ENCODE measurements at places on chromosomes 2 and 18.

DNA sequence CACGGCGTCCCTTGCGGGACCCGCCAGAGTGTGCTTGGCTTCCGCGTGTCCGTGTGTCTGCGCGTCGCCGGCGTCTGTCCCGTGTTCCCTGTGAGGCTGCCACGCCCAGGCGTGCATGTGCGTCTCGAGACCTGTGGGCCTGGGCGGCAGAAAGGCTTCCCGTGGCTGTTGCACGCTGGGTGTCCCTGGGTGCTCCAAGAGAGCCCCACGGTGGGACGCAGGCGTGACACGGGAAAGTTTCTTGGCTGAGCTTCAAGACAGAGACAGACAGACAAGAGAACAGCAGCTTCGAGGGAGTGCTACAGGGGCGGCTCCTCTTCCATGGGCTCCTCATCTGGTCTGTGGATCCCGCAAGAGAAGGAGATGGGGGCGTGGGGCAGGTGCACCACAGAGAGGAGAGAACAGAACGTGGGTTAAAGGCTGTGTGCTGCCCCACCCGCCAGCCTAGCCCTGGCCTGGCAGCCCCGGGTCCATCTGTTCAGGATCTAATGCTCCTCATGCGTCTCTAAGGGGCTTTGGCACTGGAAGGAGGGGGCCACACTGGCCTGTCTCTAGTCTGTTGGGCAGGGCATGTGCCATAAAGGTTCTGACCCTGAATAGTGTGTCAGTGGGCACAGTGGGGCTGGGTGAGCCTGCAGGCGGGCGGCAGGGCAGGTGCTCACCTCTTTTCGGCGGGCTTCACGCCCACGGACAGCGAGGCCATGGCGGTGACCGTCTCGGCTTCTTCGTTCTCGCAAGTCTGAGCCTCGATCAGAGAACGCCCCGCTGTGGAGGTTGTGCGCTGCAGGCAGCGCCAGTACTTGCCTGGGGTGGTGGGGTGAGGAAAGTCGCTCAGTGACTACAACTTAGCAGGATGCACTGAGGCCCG is 205.1 kb downstream of the TWIST2 start:
- H3K36me3 ChIP-seq: peaks cover 13% of the 10 kb centered on the region
- no peak overlapping the region for H3K27ac ChIP-seq
- no peaks in the 10 kb centered on the region for H3K4me1 ChIP-seq
- no peaks in the 10 kb centered on the region for H3K27me3 ChIP-seq
- no peak for DNase-seq

DNA sequence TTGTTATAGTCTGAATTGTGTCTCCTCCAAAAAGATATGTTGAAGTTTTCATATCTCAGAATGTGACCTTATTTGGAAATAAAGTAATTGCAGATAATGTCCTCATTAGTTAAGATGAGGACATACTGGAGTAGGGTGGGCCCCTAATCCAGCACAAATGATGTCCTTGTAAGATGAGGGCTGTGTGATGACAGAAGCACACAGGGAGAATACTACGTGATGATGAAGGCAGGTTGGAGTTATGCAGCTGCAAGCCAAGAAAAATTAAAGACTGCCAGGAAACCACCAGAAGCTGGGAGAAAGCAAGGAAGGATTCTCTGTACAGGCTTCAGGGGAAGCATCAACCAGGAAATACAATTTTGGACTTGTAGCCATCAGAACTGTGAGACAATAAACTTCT is 58.3 kb upstream of the PNPT1 start:
- H3K4me3 ChIP-seq: no peak overlapping the region
- H3K4me1 ChIP-seq: no peaks in the 10 kb centered on the region
- no peaks in the 10 kb centered on the region for H3K27me3 ChIP-seq
- no peaks in the 10 kb centered on the region for H3K36me3 ChIP-seq
- no peak overlapping the region for H3K27ac ChIP-seq

DNA sequence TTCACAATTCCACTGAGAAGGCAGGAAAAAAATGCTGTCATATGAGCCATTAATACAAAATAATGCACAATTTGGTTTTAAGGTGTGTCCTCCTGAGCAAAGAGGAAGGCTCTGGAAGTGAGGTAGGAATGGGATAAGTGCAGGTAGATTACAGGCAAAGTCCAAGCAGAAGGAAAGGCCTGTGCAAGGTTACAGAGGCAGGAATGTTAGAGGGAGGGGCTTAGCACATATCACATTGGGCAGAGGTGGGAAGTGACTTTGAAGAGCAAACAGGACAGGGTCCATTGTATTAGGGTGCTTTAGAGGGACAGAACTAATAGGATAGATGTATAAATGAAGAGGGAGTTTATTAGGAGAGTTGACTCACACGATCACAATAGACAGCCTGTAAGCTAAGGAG is 14.7 kb upstream of the CLIP4 start:
- no peaks in the 10 kb centered on the region for H3K36me3 ChIP-seq
- H3K4me3 ChIP-seq: no peak overlapping the region
- H3K4me1 ChIP-seq: peaks cover 4% of the 10 kb centered on the region
- DNase-seq: no peak
- no peak overlapping the region for H3K27ac ChIP-seq

DNA sequence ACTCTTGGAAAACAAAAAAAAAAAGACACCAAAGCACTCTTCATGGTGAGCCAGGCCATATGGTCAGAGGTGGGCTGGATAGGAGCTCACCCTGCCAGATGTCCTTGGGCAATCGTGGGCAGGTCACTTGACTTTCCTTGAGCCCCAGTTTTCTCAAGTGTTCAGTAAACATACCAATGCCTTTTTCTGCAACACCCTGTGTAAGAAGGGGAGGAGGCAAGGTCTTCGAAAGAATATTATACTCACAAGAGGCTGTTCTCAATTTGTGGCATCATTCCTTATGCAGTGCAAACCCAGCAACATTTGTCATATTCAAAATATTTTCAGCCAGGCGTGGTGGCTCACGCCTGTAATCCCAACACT is 22.9 kb upstream of the TMEM87B start:
- H3K4me1 ChIP-seq: peaks cover 4% of the 10 kb centered on the region
- no peak overlapping the region for H3K27ac ChIP-seq
- H3K27me3 ChIP-seq: no peaks in the 10 kb centered on the region

- DNase-seq: no peak
- no peaks in the 10 kb centered on the region for H3K4me1 ChIP-seq
- no peaks in the 10 kb centered on the region for H3K36me3 ChIP-seq
- H3K27ac ChIP-seq: no peak overlapping the region
- H3K27me3 ChIP-seq: no peaks in the 10 kb centered on the region
Observed at GRCh38 chr2:227177592-227178336, 13.3 kb downstream of the COL4A3 start.

GRCh38 chr2:234100686-234101085 is 50.2 kb downstream of the SPP2 start:
- DNase-seq: no peak
- peaks cover 4% of the 10 kb centered on the region for H3K27me3 ChIP-seq
- no peaks in the 10 kb centered on the region for H3K4me1 ChIP-seq
- no peaks in the 10 kb centered on the region for H3K36me3 ChIP-seq

GRCh38 chr2:10659898-10660568 is 29.7 kb downstream of the NOL10 start:
- no peak overlapping the region for H3K4me3 ChIP-seq
- no peaks in the 10 kb centered on the region for H3K4me1 ChIP-seq
- H3K27me3 ChIP-seq: no peaks in the 10 kb centered on the region
- peak; percentile 35 for DNase-seq
- peaks cover 81% of the 10 kb centered on the region for H3K36me3 ChIP-seq

DNA sequence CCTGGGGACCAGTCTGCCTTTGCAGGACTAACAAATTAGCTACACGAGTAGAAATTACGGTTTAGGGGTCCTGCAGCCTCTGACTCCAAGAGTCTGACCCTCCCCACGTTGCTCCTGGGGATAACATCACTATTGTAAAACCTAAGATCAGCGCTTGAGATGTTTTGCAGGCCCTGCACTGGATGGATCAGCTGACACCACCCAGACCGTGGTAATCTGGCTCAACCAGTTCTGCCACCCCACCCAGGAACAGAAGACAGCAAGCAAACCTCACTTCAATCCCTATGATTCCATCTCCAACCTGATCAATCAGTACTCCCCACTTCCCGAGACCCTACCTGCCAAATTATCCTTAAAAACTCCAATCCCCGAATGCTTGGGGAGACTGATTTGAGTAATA is 31.7 kb downstream of the NGEF start:
- DNase-seq: no peak
- H3K27ac ChIP-seq: no peak overlapping the region
- no peaks in the 10 kb centered on the region for H3K36me3 ChIP-seq
- H3K4me1 ChIP-seq: peaks cover 5% of the 10 kb centered on the region
- no peak overlapping the region for H3K4me3 ChIP-seq

DNA sequence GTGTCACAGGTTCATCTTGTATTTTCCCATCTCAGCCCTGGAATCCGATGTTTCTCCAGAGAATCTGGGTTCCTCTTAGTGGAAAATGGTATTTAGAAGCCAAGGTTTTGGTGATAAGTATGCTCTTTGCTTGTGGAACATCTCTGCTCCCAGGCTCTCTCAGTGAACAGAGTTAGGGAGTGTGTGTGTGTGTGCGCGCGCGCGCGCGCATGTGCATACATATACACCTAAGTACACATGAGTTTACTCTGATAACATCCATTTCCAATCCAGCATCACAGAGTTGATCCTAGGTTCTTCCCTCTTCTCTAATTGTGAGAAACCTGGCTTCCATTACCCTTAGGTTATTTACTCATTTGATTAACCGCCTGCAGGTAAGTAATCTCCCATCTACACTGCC is 41.7 kb downstream of the ABCG8 start:
- H3K4me3 ChIP-seq: no peak overlapping the region
- H3K27ac ChIP-seq: no peak overlapping the region
- DNase-seq: no peak
- H3K27me3 ChIP-seq: no peaks in the 10 kb centered on the region

DNA sequence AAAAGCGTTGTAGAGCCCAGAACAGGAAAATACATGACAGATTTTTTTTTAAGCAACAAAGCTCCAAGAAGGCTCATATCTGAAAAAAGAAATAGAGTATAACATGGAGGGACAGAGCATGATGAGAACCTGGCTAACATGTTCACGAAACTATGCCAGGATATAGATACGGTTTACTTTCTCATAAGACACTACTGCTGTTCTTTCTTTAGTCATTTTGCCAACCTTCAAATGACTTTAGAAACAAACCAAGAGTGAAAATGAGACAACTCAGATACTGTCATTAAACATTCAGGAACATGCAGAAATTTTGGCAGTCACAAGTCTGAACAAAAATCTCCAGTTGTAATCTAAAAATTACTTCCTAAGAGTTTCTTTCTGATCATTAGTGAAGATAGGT is 14.3 kb downstream of the LPIN2 start:
- peaks cover 1% of the 10 kb centered on the region for H3K4me1 ChIP-seq
- no peaks in the 10 kb centered on the region for H3K27me3 ChIP-seq
- H3K27ac ChIP-seq: no peak overlapping the region
- no peak overlapping the region for H3K4me3 ChIP-seq
- H3K36me3 ChIP-seq: peaks cover 2% of the 10 kb centered on the region
- no peak for DNase-seq

DNA sequence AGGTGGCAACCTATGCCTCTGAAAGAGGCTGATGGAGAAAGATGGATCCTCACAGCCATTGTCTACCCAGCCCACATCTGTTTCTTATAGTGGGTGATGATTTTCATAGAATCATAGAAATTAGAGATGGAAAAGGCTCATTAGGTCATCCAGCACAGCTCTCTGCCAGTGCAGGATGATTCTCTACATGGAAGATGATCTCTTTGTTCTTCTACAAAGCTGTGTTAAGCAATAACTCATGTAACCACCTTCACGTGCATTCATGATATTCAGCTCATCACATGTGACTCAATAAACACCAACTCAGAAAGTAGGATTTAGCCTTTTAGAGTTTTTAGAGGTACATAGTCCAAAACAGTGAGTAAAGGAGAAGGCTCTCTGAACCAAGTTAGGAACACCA is 539.4 kb upstream of the ID2 start:
- no peaks in the 10 kb centered on the region for H3K36me3 ChIP-seq
- DNase-seq: no peak
- H3K4me3 ChIP-seq: no peak overlapping the region
- no peaks in the 10 kb centered on the region for H3K27me3 ChIP-seq
- no peaks in the 10 kb centered on the region for H3K4me1 ChIP-seq

DNA sequence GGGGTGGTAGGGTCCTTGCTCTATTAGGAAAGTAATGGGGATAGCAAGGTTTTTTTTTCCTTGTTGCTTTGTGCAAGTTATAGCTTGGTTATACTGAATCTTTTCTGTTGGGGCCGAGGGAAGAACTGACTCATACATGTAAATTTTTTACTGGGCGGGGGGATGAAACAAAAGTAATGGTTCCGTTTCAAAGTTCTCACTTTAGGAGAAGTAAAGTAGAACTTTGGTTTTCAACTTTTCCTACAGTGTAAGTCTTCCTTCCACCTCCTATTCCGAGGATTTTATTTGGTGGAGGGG is 1.1 kb downstream of the AFTPH start:
- H3K27ac ChIP-seq: peak overlapping the region; percentile 19
- no peak for DNase-seq
- no peaks in the 10 kb centered on the region for H3K27me3 ChIP-seq
- peaks cover 2% of the 10 kb centered on the region for H3K4me1 ChIP-seq
- H3K36me3 ChIP-seq: no peaks in the 10 kb centered on the region
- peak overlapping the region; percentile 98 for H3K4me3 ChIP-seq

GRCh38 chr2:214960677-214961076 is 151.2 kb upstream of the BARD1 start:
- no peak overlapping the region for H3K4me3 ChIP-seq
- no peaks in the 10 kb centered on the region for H3K4me1 ChIP-seq
- no peak for DNase-seq
- H3K27ac ChIP-seq: no peak overlapping the region

DNA sequence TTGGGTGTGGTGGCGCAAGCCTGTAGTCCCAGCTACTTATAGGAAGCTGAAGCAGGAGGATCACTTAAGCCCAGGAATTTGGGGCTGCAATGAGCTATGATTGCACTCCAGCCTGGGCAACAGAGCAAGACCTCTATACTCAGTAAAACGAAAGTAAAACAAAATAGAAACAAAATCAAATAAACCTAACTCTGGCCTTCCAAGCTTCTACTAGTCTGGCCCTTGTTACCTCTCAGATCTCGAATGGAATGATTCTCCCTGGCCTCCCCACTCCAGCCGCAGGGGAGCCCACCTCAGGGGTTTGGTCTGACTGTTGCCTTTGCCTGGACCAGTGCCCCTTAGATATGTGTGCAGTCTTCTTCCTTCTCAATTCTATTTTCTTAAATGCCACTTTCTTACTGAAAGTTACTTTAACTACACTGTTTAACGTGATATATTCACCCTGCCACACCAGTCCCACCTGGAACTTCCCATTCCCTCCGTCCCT is 160.0 kb upstream of the GCFC2 start:
- H3K27me3 ChIP-seq: no peaks in the 10 kb centered on the region
- H3K36me3 ChIP-seq: no peaks in the 10 kb centered on the region
- peaks cover 1% of the 10 kb centered on the region for H3K4me1 ChIP-seq
- no peak for DNase-seq
- H3K4me3 ChIP-seq: no peak overlapping the region

DNA sequence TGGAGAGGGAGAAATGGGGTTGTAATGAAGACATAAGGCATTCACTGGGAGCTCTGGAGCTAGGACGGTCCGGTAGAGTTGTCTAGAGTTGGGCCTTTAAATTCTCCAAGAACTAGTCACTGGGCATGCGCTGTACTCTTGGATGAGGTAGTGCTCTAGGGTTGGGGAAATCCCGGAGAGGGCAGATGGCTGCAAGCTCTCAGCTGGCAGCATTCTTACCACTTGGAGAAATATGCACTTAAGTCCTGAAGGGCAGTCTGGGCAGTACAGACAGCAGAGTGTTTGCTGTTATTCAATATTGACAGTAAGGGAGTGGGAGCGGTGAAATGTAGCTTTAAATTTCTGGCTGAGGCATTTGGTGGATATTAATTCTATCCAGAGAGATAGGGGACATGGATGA is 214.6 kb downstream of the RDH14 start:
- DNase-seq: no peak
- no peaks in the 10 kb centered on the region for H3K36me3 ChIP-seq
- H3K27me3 ChIP-seq: no peaks in the 10 kb centered on the region
- H3K4me1 ChIP-seq: no peaks in the 10 kb centered on the region
- no peak overlapping the region for H3K4me3 ChIP-seq
- H3K27ac ChIP-seq: no peak overlapping the region

All from neuronal stem cell (in vitro differentiated cells).